Effector CD4-positive, alpha-beta T cell (primary cell): ENCODE measurements at places on chromosomes 6 and 20.

- DNase-seq = no peak
Observed at GRCh38 chr6:68779366-68779765, 144.3 kb downstream of the ADGRB3 start.

DNA sequence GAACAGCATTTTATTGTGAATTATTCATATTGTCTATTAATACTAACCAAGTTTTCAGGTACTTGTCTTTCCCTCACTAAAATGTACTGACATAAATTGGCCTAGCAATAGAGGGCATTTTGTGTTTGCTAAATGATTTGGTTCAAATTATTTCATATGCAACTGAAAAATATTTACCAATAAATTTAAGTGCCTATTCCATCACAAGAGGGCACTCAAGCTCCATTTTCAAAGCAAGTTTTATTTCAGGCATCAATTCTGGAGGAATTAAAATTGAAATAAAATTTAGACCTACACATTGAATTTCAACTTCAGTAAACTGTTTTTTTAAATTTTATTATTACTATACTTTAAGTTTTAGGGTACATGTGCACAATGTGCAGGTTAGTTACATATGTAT is 114.3 kb upstream of the SYNCRIP start:
- DNase-seq = no peak

GRCh38 chr6:56280126-56280525 is 32.7 kb upstream of the COL21A1 start:
- DNase-seq = no peak

DNA sequence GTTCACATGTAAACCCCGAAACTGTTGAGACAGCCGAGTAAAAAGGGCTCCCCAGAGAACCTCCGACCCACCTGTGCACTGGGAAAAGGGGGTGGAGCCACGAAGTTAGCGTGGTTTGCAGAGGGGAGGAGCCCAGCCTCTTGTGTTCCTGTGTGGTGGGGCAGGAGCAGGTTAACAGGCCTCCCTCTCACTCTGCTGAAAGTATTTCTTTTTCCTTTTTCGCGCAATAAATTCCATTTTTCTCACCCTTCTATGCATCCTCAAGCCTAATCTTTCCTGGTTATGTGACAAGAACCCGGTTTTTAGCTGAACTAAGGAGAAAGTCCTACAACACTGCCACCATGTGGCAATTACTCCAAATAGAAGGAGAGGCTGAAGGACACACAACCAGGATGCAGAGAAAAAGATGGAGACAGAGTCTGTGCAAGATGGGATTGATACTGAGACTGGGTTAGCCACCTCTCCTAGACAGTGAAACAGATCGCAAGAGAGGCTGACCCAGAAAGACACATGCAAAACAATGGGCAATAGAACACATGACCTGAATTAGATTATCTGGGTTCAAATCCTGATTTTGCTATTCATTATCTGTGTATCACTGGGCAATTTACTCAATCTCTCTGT is 168.7 kb upstream of the PRSS16 start:
- DNase-seq = peak; percentile 7

DNA sequence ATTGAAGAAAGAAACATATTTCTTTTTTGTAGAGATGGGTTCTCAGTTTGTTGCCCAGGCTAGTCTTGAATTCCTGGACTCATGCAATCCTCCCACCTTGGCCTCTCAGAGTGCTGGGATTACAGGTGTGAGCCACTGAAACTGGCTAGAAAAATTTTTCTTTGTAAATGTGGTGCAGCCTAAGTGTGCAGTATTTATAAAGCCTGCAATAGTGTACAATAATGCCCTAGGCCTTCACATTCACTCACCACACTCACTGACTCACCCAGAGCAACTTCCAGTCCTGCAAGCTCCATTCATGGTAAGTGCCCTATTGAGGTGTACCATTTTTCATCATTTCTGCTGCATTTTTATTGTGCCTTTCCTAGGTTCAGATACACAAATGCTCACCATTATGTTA is 31.4 kb downstream of the NHSL1 start:
- no peak for DNase-seq

DNA sequence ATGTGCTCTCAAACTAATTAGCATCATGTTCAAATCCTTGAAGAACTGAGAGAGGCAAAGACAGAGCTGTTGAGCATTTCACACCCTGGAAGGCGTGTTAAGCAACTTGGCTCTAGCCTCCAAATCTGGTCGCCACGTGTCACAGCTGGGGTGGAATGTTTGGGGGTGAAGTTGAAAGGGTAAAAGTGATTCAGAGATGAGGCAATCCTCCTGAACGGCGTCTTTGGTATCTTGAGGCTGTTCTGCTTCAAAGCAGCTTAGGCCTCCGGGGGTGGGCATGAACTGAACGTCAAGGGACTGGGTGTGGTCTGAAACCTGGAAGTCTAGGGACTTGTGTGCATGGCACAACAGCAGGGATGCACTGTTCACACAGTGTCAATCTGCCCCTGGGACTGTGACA is 62.3 kb downstream of the TRAM2 start:
- no peak for DNase-seq

DNA sequence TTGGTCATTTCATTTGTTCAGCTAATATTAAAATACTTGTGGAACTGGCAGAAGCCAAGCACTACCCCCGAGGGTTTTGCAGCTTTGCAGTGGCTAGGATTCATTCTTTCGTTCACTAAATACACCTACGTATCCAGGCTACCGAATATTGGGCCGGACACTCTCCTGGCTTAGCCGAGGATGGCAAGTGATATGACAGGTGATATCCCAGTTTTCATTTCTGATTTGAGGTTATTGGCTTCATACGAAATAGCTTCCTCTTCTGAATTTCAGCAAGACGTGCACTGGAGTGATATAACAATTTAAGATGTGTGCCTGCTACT is 536 bp upstream of the MTFR2 start:
- no peak for DNase-seq

DNA sequence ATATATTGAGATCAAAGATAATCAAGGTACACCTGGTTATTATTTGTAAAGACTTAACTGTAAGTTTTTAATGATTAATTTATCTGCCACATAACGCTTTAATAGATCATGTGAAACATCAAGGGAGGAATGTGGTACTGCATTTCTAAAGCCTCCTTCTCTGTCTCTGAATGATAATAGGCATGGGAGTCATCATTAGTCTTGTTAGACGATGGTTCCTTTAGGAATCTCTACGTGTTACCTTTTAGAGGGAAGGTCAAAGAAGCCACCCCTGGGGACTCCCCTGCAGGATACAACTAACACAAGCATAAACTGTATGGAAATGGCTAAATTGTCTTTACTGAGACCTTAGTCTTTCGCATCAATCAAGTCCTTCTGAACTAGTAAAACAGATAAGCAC is 173.6 kb upstream of the MCHR2 start:
- no peak for DNase-seq

DNA sequence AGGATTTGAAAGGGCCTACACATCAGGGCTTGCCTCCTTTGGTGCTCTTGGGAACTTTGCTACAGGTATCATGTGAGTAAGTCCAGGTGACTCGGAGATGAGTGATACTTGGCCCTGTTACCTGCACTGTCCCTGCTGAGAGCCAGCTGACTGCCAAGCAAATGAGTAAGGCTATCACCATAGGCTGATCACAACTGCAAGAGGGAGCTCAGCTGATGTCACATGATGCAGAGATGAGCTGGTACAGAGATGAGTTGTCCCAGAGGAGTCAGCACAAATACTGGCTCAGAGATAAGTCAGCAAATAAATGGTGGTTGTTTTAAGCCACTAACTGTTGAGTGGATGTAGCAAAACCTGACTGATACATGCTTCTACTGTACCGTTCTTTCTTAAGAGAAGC is 41.4 kb downstream of the LAMP5 start:
- DNase-seq = no peak

DNA sequence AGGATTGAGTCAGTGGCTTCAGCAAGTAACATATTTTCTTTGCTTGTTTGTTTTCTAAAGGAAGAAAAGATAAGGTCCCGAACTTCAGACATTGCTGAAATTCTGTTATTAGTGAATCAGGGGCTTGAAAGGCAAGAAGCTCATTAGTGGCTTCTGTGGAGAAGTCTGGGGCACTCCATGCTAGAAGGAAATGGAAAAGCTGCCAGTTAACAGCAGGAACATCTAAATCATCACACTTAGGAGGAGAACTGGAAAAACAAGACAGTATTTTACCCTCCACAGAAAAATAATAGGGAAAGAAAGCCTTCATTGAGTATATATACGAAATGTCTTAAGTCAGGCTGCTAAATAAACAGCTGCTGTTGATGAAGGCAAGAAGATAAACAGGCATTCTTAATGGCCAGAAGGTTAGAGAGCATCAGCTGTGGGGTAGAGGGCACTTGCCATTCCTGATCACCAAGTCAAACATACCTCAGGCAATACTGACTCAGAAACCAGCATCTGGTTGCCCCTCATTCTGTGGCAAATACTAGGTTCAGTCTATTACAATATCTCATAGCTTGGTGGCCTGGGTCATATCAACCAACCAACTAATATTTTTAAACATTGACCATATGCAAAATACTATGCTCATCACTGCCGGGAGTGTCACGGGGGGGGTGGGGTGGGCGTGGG is 143.2 kb upstream of the TENT5A start:
- DNase-seq = no peak

DNA sequence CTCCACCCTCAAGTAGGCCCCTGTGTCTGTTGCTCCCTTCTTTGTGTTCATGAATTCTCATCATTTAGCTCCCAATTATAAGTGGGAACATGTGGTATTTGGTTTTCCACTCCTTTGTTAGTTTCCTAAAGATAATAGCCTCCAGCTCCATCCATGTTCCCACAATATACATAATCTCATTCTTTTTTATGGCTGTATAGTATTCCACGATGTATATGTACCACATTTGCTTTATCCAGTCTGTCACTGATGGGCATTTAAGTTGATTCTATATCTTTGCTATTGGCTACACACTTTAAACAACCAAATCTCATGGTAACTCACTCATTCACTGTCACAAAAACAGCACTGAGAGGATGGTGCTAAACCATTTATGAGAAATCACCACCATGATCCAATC is 35.5 kb upstream of the VGLL2 start:
- no peak for DNase-seq

DNA sequence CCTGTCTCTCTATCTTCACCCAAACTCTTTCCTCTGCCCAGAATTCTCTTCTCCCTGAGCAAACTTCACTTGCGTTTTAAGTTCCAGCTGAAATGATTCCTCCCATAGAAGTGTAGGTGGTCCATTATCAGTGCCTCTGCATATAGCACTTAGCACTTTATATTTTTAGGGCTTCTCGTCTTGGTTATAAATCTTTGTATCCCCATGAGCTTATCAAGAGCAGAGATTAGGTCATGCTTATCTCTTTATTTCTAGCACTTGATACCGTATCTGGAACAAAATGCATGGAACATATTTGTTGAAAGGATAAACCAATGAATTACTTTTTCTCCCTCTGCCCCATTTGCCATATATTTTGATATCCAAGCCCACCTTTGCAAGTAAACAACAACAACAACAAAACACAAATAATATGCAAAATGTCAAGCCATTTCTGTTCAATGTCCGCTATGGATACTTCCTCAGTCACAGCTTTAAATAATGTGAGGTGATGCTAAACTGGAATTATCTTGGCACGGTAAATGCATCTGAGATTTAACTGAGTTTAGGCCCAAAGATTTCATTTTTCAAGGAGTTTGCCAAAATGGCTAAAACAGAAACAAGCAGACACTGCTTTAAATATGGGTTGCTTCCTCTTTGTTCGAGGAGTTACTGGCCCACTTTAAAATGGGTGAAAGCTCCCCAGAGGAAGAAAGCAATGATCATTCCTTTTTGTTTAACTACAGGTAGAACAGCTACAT is 106.2 kb upstream of the STMND1 start:
- no peak for DNase-seq

GRCh38 chr6:628766-629165 is 28.1 kb downstream of the HUS1B start:
- DNase-seq = no peak

DNA sequence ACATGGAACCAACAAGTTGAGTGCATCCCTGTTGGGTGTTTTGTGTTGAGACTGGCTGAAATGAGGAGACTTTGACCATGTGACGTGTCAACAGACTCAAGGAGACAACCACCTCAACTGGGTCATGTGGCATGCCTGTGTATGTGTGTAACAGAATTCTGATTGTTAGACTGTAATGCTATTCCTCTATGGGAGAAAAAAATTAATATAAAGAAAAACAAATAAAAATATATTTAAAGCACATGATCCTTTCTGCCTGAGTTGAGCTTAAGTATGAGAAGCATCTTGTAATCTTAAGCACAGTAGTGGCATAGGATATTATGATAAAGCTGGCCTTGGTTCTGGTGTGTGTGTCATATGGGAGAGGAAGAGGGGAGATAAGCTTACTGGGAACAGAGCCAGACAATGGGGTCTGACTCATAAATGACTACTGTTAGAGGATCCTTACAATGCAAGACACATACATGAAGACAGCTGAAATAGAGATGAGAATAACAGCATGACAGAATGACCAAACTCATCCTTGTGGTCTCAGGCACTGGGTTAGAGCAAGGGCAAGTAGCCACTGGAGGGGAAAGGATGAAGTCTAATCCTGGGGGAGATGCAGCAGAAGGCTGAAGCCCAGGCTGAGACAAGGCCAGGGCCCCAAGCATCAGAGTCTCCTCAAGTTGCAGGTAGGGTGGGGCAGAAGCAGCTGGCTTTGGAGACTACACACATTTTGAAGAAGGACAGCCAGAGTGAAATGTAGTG is 9.2 kb downstream of the TP53INP2 start:
- DNase-seq = no peak

DNA sequence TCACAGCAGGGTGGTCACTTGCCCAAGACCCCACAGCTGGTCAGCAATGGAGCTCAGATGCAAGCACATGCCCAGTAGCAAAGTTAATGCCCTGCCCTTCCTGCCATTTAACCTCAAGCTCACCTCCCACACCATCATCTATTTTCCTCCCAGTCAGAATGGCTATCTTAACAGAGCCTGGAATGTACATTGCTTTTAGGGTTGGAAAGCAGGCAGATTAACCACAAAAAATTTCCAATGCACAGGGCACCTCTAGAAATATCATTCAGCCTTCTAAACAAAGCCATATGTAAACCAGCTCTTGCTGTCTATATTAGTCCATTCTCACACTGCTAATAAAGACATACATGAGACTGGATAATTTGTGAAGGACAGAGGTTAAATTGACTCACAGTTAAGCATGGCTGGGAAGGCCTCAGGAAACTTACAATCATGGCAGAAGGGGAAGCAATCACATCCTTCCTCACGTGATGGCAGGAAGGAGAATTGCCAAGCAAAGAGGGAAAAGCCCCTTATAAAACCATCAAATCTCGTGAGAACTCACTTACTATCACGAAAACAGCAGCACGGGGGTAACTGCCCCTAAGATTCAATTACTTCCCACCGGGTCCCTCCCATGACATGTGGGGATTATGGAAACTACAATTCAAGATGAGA is 106.9 kb downstream of the FYN start:
- no peak for DNase-seq

GRCh38 chr6:91711518-91711917 is 1124.6 kb upstream of the MAP3K7 start:
- no peak for DNase-seq
